GM12864 (cell line): ENCODE measurements at places on chromosomes 3 and 15.

GRCh38 chr3:186680869-186681268, 15.1 kb downstream of the HRG start:
- no peak for DNase-seq

- peak; percentile 38 for DNase-seq
Observed at GRCh38 chr15:100570735-100571313, 31.2 kb downstream of the LINS1 start.

DNA sequence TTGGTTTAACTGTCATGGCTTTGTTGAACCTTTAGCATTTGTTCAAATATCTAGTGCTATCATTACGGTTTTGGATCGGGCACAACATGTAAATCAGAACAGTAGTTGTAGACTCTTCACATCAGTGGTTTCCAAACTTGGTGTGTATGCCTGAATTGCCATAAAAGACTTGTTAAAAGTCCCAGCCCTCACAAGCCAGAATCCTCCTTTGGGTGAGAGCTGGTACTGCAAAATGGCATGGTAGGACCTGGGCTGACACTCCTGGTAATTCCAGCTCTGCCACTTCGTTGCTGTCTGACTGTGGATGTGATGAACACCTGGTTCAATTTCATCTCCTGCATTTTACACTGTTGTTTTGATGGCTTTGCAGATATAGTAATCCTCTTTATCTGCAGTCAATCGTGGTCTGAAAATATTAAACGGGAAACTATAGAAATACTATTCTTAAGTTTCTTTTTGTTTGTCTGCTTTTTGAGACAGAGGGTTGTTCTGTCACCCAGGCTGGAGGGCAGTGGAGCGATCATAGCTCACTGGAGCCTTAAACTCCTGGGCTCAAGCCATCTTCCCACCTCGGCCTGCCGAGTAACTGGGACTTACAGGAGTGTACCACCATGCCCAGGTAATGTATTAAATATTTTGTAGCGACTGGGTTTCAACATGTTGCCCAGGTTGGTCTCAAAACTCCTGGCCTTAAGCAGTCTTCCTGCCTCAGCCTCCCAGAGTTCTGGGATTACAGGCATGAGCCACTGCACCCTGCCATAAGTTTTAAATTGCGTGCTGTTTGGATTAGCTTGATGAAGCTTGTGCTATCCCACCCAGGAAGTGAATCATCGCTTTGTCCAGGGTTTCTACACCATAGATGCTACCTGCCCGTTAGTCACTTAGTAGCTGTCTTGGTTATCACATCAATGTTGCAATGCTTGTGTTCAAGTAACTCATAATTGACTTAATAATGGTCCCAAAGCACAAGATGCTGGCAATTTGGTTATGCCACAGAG, 61.6 kb downstream of the RAB7A start:
- peak; percentile 40 for DNase-seq

DNA sequence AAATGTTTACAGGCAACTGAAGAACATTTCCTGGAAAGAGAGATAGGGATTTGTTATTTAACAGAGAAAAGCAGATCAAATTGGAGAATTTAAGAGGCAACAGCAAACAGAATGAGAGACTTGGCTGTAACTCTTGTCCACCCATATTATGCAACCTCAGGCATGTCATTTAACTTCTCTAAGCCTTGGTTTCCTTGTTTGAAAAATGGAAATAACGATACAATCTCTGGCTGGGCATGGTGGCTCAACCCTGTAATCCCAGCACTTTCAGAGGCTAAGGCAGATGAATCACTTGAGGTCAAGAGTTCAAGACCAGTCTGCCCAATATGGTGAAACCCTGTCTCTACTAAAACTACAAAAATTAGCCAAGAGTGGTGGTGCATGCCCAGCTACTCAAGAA, 23.7 kb downstream of the ARRDC4 start:
- DNase-seq: no peak

DNA sequence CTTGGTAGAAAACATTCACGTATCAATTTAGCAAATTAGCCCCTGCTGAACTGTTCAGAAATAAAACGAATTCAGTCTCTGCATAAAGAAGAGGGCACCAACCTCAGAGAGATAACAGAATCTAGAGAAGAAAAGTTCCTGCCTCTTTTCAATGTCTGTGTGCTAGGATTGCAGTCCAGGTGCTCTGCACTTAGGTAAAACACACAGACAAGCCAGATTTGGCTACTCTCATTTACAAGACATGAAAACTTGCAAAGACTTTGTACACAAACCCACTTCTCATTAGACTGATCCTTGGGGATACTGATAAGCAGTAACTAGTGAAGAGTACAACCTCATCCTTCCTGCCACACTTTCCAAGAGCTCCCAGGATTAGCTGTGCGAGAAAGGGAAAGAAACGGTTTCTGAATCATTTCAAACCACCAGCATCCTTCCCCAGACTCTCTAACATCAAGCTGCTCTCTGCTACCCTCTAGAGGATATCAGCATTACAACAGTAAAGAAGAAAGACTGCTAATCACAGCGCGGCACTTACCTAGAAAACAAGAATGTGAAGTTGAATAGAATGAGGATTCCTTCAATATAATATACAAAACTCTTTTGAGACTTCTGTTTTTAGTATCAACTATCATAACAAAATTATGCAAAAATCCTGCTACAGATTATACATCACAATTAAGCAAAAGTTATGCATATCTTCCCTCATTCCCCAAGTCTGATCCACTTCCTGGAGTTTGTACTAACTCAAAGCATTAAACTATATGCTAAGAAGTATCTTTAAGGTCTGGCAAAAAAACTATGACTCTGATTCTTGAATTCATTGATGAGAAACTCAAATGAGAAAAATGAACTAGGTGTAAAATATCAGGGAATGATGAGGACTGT, 306.4 kb downstream of the MAGI1 start:
- DNase-seq: peak; percentile 10

GRCh38 chr3:105083945-105084344, 282.8 kb upstream of the ALCAM start:
- DNase-seq: no peak

GRCh38 chr15:59688423-59688781, 718 bp downstream of the BNIP2 start:
- peak; percentile 7 for DNase-seq

- DNase-seq: peak; percentile 57
Observed at GRCh38 chr3:100105501-100105900, 8.8 kb downstream of the FILIP1L start.

- DNase-seq: no peak
Observed at GRCh38 chr15:88636654-88637053, 2.2 kb upstream of the ISG20 start.

- no peak for DNase-seq
Observed at GRCh38 chr3:150255413-150255812, 152.7 kb upstream of the TSC22D2 start.

DNA sequence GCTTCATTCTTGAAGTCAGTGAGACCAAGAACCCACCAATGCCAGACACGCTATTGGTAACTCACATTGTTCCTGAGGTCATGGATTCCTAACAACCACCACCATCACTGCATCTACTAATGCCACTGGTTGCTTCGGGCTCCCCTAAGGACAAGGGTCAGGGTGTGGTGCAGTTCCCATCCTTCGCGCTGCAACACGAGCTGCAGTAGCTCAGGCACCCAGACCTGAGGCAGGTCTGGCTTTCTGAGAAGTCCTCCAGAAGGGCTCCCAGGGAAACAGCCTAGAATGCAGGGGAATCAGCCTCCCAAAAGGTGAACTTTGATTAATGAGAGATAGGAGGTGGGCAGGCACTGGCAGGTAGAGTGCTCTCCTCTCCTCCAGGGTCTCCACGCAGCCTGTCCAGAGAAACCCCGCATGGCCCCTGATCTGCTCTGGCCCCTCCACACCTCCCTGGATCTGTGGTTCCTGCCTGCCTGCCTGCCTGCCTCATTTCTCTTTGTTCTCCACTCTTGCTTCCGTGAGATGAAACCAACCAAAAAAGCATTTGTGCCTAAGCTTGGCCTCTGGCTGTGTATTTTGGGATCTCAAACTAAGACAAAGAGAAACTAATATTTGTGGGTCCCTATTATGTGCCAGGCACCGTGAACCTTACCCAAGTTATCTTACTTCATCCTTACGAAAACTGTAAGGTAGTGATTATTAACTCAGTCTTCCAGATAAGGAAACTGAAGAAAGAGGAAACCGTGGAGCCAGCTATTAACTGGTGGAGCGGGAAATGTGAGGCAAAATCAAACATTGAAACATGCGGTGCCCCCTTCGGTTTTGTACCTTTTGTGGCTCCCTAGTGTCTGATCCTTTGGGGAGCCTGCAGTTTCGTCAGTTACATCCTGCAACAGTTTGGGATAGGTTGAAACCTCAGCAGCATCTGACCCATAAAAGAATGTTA, 43.9 kb upstream of the USP3 start:
- no peak for DNase-seq

- DNase-seq: no peak
Observed at GRCh38 chr3:8767667-8768363, 1.6 kb downstream of the OXTR start.

DNA sequence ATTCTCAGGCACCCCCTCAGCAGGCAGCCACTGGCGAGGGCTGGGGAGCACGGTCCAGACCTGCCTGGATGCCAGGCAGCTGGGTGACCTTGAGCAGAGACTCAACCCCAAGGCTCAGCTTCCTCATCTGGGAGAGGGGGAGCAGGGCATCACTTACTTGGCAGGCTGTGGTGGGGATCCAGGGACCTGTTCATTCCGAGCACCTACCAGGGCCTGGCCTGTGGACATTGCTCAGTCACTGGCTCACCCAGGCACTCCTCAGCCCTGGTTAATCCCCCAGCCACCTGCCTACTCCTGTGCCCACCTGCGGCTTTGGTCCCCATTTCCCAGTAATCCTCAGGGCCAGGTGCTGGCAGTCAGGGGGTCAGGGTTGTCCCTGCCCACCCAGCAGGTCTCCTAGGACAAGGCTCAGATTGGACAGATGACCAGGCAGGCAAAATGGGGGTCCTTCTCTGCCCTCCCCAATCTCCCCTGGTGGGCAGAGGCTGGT, 9.3 kb upstream of the RPL29 start:
- no peak for DNase-seq

- DNase-seq: no peak
Observed at GRCh38 chr3:187016639-187017345, 86.5 kb downstream of the ST6GAL1 start.

- DNase-seq: no peak
Observed at GRCh38 chr3:100225883-100226282, 34.9 kb upstream of the TBC1D23 start.

DNA sequence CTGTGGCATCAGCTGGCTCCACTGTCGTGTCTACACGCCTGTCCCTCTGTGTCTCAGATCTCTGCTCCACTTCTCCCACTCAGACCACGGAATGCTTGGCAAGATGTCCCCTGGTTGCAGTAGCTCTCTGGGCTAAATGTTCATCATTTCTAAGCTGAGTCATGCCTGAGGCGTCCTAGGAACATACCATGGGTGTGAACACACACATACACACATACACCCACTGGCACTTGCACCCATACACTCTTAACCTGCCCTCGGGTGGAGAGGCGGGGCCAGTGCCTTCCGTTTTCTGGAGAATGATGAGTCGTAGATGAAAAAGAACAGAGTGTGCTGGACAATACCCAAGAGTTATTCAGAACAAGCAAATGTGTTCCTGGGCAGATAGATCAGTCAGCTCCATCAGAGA, 72.4 kb downstream of the SENP2 start:
- no peak for DNase-seq

- DNase-seq: no peak
Observed at GRCh38 chr3:109356442-109357155, 19.3 kb upstream of the DPPA4 start.

GRCh38 chr3:124730129-124730940, at the start of gene UMPS:
Gene UMPS (plus strand): TSS chr3:124730452. CDS start chr3:124730472, 20 bp downstream.
- peak; percentile 38 for DNase-seq

GRCh38 chr3:113270068-113270467, 58.7 kb downstream of the BOC start:
- DNase-seq: no peak

GRCh38 chr3:30691249-30691880, 85.0 kb downstream of the TGFBR2 start:
- DNase-seq: no peak

DNA sequence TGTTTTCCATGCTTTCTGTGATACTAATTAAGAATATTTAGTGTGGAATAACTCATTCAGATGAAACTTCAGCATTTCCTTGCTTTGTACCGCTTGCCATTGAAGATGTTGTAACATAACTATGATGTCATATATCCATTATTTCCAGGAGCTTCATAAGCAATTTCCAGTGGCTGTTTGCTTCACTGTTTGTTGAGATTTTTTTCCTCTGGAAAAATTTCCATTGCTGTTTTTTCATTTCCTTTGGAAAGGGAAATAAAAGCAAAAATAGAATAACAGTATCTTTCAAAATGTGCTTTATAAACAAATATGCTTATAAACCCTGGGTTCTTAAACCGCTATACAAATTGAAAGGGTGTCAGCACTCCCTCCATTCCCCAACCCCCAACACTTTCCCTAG, 319.6 kb upstream of the SEMA6D start:
- no peak for DNase-seq

- no peak for DNase-seq
Observed at GRCh38 chr3:86890741-86891396, 100.1 kb downstream of the VGLL3 start.

GRCh38 chr3:185757176-185757575, 67.7 kb downstream of the IGF2BP2 start:
- no peak for DNase-seq

DNA sequence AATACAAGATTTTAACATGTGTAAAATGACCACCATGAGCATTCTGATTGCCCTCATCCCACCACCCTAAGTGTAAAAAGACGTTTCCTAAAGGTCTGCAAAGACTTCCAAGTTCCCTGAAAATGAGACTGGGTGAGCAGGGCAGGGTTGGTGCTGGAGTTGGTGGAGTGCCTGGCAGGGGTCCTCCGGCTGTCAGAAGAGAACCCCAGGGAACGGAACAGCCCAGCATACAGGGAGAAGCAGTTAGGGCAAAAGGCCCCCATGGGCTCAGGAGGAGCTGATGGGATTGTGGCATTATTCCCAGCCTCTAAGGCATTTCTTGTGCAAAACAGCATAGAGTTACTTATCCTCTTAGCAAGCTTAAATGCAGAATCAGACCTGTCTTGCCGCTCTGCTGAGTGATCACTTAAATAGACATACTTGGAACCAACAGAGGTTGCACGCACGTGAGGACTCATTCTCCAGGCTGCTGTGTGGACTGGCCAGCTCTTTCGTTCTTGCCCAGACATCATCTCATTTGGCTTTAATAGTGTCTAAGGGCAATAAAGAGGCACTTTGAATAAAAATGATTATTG, 36.0 kb downstream of the XYLB start:
- DNase-seq: no peak

GRCh38 chr15:66287461-66288057, 5.8 kb upstream of the DIS3L start:
- DNase-seq: no peak

DNA sequence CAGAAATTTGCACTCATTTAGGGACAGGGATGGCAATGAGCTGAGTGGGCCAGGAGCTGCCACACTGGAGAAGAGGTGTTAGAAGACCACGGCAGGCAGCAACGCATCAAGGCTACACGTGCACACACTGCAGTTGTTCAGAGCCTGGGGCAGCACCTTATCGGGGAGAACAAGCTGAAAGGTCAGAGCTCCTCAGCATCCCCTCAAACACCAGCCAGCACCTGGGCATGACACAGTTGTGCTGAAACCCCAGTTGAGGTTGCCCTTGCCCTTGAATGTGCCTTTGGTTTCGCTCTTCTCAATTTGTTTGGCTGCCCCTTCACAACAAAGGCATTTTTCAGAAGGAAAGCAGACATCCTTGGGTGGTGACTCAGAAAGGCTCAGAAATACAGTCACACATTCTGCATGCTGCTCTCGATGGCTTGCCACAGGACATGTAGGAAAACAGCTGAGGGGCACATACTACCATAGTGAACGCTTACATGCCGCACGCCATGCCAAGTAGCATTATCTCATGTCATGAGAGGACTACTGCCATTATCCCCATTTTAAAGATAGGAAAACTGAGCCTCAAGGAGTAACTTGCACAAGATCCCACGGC, 57.6 kb downstream of the ST8SIA2 start:
- DNase-seq: no peak
